ENCODE measurements at places on chromosomes 3 and 15.
A peak's percentile ranks its signal among the peaks of the same experiment; 100 is the strongest.

GRCh38 chr15:72098040-72098439, 19.9 kb downstream of the MYO9A start:
- DNase-seq, result no peak

GRCh38 chr3:11612515-11613188, 31.1 kb downstream of the VGLL4 start:
- DNase-seq, result no peak

- DNase-seq, result no peak
Observed at GRCh38 chr3:120683213-120683612, 1.2 kb upstream of the HGD start.

- no peak for DNase-seq
Observed at GRCh38 chr3:10546181-10546624, 40.8 kb upstream of the ATP2B2 start.

GRCh38 chr3:153284282-153284938, 122.4 kb downstream of the RAP2B start:
- peak; percentile 32 for DNase-seq

DNA sequence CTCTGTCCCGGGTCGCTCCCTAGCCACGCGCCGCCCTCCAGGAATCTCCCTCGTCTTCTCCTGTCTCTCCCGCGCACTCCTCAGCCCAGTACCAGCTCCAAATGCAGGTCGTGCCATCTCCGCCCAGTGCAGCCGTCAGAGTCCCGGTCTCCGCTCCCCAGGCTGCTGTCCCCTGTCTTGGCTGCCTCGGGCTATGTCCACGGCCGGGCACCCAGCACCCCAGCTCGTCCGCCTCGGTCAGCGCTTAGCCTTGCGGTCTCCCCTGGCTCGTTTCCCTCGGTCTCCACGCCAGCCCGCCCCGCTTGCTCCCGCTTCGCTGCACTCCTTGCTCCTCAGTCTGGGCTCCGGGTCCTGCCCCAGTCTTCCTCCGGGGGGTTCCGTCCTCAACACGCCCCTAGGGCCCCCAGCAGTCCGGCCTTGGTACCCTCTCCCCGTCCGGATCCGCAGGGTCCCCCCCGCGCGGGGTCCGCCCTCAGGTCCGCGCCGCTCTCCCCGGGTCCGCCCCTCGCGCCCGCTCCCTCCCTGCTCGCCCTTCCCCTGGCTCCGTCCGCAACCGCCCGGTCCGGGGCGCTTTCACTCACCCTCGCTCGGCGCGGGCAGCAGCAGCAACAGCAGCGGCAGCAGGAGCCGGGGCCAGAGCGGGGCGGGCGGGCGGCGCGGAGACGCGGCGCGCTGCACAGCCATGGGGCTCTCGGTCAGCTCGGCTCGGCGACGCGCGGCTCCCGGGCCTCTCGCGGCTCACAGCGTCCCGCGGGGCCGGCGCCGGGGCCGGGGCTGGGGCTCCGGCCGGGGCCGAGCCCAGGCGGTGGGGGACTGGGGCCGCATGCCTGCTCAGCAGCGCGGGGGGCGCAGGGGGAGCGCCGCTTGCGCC, 462 bp downstream of the IGDCC3 start:
- no peak for DNase-seq

GRCh38 chr3:129563850-129564535, 21.0 kb downstream of the H1-8 start:
- no peak for DNase-seq

DNA sequence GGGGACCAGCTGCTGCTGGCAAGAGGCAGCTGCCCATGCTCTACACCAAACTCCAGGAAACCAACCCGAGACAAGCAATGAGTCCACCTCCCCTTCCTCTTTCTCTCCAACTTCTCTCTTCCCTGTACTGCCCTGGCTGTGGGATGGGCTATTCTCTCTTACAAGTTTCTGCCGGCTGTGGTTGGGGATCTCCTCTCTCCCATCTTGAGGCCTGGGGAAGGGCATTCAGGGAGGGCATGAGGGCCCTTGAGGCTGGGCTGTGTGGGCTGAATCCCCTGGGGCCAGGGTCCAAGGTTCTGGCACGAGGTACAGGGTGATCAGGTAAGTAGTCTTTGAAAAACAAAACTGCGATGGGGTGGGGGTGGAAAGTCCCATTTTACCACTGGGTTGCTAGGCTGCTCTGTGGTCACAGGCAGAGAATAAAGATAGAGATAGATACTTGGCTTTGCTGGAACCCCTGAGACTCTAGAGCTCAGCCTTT, 32.3 kb upstream of the CTSH start:
- peak; percentile 26 for DNase-seq

DNA sequence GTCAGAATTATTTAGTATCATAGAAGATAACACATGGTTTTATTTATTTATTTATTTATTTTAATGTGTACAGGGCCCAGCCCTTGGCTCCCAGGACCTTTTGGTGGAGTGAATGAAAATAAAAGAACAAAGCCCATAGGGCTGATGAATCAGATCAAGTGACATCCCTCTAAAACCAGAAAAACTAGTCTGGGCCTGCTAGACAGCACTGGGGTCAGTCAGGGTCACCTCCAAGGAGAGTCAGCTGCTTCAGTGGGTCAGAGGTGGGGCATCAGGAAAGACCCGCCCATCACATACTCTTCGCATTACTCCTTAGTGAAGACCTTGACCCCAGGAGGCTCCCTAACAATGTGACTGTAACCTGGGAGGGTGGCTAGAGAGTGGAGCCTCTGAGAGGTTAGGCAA, 12.8 kb downstream of the PPCDC start:
- no peak for DNase-seq

GRCh38 chr3:129616713-129617112, 10.2 kb upstream of the PLXND1 start:
- DNase-seq, result peak; percentile 54

DNA sequence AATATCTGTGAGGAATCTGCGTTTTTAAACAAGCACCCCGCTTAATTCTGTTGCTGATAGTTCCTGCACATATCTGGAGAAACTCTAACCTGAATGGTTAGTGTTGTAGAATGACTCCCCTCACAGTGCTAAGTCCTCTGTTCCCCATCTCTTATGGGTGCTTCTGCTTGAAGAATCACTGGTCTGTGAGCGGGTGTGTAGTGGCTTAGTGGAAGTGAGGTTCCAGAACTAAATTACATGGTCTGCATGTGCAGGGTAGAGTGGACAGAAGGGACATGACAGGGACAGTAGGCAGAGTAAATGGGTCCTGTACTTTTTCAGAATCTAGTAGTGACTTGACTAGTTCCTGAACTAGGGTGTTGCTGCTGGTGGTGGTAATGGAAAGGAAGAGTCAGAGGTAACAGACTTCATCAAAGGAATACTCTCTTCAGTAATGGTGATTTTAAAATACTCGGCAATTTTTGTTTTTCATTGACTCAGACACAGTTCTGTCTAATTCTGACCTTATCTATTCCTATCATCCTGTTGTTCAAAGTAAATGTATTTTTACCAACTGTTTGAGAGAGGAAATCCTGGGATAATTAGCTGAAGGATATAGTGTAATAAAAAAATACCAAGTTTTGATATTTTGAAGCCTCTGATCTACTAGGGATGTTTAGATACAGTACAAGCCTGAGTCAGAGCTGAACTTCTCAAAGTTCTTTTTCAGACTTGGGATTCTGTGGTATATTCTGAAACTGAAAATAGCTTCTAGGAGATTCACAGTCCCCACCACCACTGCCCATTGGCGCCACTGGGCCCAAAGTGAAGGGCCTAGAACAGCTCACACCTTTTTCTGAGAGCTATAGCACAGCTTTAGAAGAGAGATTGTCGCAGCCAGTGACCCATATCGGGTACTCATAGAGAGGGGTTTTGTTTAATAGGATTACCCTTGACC, 55.5 kb downstream of the FNDC3B start:
- no peak for DNase-seq

All from CD4-positive, alpha-beta T cell treated with Interleukin-1 beta for 1 hour (primary cell).